ENCODE measurements at places on chromosomes 1 and 21. TPM values are rescaled to one million over a fixed set of nuclear protein-coding genes. Genes with fewer than 3 reads are reported as not detected.

DNA sequence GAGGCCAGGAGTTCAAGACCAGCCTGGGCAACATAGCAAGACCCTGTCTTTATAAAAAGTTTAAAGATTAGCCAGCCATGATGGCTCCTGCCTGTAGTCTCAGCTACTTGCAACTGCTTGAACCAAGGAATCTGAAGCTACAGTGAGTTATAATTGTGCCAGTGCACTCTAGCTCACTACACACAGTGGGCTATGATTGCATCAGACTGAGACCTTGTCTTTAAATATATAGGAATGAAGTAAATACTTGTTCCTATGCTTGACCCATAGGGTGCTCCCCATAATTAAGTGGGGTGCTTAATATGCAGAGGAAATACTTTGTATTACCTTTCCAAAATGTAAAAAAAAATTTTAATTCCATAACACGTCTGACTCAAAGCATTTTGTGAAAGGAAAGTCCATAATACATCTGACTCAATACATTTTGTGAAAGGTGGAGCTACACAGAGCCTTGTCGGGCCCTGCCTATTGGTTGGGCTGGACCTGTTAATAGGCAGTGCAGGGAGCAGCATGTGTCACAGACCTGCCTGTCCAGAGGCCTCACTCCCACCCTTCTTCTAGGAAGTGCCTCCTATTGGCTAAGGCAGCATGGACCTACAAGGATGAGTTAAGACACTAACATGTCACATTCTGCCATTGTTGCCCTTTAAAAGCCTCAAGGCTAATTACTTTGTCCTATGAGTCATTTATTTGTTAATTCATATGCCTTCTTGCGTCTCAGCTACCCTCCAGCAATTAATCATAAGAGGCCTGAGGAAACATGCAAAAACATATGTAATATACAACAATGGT lies 33.6 kb downstream of the CD58 start:
- no peak for DNase-seq

DNA sequence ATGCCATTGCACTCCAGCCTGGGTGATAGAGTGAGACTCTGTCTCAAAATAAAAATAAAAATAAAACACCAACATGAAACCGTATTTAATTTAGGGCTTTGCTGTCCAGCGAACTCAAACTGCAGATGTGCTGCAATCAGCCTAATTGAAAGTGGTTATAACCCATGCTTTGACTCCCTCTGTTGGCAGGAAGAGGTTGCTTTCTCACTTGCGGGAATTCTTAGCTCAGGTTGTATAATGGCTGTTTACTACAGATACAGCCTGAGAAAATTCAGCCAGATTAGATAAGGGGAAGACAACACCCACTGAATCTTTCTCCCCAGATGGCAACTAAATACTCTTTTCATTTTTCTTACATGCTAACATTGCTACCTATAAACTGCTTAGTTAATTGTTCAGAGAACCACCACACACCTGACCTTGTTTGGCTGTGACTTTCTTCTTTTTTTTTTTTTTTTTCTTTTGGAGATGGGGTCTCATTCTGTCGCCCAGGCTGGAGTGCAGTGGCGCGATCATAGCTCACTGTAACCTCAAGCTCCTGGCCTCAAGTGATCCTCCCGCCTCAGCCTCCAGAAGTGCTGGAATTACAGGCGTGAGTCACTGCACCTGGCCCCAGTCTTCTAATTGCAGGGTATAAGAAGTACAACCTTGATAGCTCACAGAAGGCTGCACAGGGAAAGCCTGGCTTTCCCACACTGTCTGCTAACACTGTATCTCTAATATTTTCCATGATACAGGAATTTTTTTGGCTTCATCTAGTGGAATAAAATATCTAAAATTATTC lies 34.6 kb downstream of the DNTTIP2 start:
- peak; percentile 81 for DNase-seq

DNA sequence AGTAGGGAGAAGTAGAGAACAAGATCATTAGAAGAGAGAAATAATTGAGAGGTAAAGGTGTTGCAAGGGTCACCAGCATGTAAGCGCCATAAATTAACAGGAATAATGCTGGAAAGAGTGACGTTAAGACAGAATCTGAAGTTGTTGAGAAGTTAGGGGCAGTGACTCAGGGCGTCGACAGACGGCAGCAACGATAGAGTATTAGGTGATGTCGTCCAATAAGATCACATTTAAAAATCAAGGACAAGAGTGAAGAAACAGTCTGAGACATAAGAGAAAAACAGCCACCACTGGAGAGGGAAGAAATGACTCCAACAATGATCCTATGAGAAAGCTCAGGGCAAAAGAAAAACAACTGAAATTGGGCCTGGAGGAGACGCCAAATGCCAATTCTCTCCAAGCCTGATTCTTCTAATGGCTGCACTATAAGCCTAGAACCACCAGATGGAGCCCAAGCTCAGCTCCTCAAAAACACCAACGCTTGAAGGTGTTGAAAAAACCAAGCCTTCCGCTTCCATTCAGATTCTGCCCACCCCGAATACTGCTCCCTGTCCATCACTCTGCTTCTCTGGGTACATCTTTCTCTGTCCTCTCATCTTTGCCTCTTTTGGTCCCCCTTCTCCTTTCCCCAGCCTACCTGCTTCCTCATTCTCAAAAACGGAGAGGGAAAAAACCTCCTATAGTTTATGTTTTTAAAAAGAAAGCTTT lies 70.0 kb downstream of the LUZP1 start:
- DNase-seq = peak; percentile 61

- no peak for DNase-seq
Observed at GRCh38 chr1:246176126-246177024, 330.7 kb downstream of the SMYD3 start.

- no peak for DNase-seq
Observed at GRCh38 chr21:22490049-22490448, 1491.8 kb downstream of the NCAM2 start.

GRCh38 chr1:51316113-51316845 lies 14.1 kb downstream of the TTC39A start:
- DNase-seq = no peak

- DNase-seq = no peak
Observed at GRCh38 chr21:20572582-20572981, 425.6 kb upstream of the NCAM2 start.

- DNase-seq = peak; percentile 55
Observed at GRCh38 chr1:205512059-205513045, 7.9 kb downstream of the CDK18 start.

GRCh38 chr1:117985973-117986372 lies 56.4 kb downstream of the WDR3 start:
- DNase-seq = no peak

DNA sequence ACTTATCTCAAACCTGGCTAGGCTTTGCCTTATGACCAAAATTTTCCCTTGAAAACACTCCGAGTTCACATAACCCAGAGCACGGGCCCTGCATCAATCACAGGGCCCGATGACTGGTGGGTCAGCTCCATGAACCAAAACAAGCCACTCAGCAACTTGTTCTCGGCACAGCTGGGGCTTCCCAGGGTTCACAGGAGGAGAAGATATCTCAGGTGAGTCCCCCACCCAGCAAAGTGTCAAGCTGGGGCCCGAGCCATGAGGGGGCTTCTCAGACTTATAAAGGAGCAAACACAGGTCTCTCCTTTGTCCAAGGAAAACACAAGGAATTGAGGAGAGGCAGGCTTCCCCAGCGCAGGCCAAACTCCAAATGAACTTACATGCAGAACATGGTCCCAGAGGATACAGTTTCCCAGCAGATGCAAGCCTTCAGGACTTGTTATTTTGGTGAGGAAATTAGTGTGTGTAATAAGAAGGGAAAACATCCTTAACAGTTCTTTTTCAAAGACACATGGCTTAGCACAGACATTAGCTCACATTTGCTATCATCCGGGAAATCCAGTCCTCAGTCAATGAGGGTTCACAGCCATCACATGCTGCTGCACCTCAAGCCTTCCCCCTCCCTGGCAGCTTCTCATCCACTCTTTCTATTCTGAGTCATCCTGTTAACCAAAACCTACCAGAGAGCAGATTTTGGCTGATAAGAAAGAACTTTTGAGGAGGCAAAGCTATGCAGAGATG lies 98.1 kb upstream of the NFIA start:
- no peak for DNase-seq

- DNase-seq = no peak
Observed at GRCh38 chr1:192601143-192601542, 25.6 kb downstream of the RGS1 start.

- DNase-seq = no peak
Observed at GRCh38 chr1:172472495-172472894, 28.6 kb upstream of the PIGC start.

GRCh38 chr21:45827881-45828579 lies 153.5 kb upstream of the COL6A1 start:
- no peak for DNase-seq

Gene CTSK
- total RNA-seq = 11.2 TPM

Gene F11R
- 16.2 TPM for total RNA-seq

Gene CD101
- total RNA-seq = 2.2 TPM

Gene CRYAA
- not detected for total RNA-seq

Gene PTPN7
- total RNA-seq = 145 TPM

Gene EXTL2
- 1.5 TPM for total RNA-seq

Gene KCNK1
- total RNA-seq = not detected

Gene CD5L
- not detected for total RNA-seq

Gene AGT
- total RNA-seq = not detected
